ENCODE measurements at places on chromosomes 3 and 15.

DNA sequence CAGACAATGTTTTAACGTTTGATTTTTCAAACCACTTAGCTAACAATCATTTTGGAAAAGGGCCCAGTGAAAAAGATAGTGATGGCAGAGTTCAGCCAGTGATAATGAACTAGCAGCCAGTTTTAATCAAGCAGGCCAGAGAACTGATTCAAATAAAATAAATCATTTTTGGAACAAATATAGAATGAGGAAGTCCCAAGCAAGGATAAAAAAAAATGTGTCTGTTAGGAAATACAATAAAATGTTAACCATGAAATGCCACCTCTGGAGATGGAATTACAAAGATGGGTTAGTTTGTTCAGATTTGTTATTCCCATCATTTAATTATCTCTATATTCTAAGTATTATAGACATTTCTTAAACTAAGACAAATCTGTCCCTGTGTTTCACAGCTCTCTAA lies 1.1 kb downstream of the HERC1 start:
- no peak for DNase-seq

GRCh38 chr15:40274350-40275274 lies 8.3 kb downstream of the ANKRD63 start:
- no peak for DNase-seq

- DNase-seq: no peak
These were observed 229.7 kb downstream of the SHOX2 start for GRCh38 chr3:157876556-157876955.

- no peak for DNase-seq
These were observed 83.8 kb downstream of the MAP4 start for GRCh38 chr3:47932421-47932820.

GRCh38 chr3:129827765-129828164 lies 65.7 kb downstream of the TMCC1 start:
- DNase-seq: no peak

DNA sequence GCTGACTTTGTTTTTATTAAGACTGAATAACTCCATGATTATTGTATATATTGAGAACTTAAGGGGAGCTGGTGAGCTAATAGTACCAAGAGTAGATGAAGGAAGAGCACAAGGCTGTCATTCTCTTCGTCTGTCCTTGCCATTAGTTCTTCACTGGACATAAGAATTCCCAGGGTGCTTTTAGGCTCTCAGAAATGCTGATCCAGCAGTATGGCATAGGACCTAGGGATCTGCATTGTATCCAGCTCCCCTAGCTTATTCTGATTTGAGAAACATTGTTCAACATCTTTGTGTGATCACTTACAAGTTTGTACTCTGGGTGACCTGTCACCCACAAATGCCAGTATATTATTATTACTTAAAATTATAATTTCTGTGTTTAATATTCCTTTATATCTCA lies 47.6 kb downstream of the CEP63 start:
- no peak for DNase-seq

DNA sequence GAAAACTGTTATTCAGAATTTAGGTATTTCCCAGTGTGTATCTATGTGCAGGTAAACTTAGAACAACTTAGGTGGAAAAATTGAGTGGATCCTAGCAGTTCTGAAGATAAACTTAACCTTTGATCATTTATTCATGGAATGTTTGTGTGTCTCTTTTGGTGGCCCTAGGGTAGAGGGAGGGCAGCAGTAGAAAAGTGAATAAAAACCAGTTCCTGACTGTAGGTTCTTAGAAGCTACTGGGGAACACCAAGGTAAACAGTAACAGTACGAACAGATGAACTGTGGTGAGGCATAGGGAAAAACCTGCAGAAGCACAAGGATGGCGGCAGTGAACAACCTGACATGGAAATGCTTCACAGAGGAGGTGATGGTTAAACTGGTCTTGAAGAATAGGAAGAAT lies 2.5 kb downstream of the SNRK start:
- DNase-seq: no peak

GRCh38 chr3:53643757-53644156 lies 149.3 kb downstream of the CACNA1D start:
- no peak for DNase-seq

GRCh38 chr15:39931615-39932014 lies 2.3 kb upstream of the EIF2AK4 start:
- no peak for DNase-seq

DNA sequence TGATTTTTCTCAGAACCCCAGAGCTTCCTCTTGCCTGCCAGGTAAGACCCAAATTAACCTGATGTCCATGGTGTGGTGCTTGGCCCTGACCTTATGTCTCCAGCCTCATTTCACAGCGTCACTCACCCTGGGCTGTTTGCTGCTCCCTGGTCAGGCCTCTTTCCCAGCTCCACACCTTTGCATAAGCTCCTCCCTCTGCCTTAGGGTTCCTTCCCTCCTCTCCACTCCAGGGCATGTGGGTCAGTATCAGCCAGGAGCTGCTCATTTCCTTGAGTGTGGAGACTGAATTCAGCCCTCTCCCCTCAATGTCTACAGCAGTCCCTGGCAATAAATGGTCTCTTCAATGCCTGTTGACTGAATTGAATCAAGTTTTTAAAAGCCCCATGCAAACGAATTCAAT lies 75.6 kb upstream of the ANKRD34C start:
- no peak for DNase-seq

GRCh38 chr15:41301587-41301986 lies 30.8 kb downstream of the OIP5 start:
- no peak for DNase-seq

DNA sequence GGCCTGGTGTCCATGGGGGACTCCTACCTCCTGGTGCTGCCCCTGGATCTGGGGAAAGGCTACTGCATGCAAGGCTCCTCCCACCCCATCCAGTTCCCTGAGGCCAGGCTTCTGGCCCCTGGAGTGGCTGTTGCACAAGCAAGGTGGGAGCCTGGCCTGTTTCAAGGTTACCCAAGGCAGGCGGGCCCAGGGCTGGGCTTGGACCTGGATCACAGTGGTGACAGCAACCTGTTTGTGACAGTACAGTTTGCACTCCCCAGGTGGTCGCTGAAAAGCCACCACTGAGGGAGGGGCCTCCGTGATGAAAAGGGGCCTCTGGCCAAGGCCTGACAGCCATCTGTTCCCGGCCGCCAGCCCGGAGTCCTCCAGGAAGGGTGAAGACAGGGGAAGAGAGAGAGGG lies 14.4 kb upstream of the KY start:
- DNase-seq: no peak

- DNase-seq: no peak
These were observed 18.5 kb downstream of the SEC11A start for GRCh38 chr15:84697236-84697990.

DNA sequence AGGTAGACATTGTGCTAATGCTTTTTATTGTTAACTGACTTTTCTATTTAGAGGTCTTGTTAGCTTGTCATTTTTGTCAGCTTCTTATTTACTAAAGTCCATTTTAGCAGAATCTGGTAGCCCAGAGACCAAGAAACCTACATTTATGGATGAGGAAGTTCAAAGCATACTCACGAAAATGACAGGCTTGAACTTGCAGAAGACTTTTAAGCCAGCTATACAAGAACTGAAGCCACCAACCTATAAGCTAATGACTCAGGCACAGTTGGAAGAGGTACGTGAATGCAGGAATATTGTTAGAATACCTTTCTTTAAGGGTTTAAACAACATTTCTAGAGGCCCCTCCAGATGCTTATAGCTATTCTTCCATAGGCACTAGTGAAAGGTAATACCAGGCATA lies 3.0 kb downstream of the MRPS22 start:
- no peak for DNase-seq

DNA sequence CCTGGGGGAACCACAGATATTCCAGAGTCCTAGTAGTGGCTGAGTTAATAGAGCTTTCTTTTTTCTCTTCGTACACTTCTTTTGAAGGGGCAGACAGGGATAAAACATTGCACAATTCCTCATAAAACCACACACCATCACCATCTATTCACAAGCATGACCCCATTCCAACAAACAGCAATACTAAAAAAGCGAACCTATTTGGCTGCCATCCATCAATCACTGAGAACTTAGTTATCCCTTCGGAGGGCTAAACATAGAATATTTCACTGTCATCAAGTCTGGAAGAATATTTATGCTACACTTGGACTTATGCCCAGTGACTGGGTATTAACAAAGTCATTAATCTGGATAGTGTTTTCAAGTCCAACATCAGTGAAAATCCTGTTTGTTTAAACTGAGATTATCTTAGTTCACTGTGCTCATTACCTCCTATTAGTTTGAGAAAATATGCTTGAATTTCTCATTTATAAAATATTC lies 80.3 kb upstream of the PRTG start:
- DNase-seq: peak; percentile 35

DNA sequence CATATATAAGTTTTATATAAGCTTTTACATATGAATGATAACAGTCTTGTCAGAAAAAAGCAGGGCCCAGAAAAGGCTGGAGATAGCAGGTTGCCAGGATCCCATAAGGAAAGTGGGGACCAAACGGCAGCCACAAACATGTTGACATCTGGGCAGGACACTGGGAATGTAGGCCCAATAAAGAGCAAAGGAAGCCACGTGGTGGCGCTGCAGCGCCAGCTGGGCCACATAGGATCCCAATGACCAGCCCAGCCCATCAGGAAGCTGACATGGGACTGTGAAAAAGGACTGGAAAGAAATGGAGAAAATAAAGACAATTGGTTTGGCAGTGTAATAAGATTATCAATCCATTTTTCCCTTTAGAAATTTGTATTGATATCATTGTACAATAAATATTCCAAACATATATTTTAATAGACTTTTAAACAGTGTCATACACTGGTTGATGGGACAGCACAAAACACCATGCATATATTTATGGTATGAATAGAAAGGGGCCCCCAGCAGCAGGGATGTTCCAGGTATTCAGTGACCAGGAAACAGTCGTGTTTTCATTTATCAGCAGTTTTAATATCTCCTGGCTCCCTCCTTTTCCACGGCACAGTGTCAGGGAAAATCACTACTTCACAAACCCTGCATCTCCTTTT lies 89.0 kb upstream of the STRIT1 start:
- DNase-seq: peak; percentile 55

- DNase-seq: peak; percentile 88
These were observed 10.5 kb downstream of the GNAI2 start for GRCh38 chr3:50246517-50246954.

DNA sequence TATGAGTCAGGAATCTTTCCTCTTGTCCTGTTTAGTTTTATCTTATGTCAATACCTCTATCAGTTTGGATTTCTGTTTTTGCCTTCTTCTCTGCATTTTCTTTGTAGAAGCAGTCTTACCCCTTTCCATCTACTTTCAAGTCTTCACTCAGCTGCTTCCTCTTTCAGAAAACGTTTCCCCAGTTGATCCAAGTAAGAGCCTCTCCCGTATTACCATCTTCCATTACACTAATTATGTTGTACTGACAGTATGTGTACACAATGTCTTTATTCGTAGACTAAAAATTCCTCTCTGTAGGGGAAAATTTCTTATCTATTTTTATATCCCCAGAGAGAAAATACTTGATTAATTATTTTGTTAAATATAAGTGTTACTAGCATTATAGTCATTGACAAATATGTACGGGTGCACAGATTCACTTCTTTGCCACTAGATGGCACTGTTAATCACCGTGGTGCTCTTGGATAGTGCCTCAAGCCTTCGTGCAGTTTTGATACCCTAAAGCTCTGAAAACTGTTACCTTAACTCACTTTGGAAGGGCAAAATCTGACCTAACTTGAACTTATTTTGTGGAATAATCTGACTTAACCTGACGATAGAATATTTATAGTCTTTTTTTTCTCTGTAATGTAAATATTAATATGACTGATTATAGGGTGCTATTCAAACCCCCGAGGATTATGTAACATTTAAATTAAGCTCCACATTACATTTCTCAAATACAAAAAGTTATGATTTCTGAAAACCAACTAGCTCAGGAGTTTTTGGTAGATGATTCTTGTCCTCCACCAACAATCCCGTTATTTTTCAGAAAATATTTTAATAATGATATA lies 74.2 kb upstream of the POU1F1 start:
- DNase-seq: peak; percentile 15

DNA sequence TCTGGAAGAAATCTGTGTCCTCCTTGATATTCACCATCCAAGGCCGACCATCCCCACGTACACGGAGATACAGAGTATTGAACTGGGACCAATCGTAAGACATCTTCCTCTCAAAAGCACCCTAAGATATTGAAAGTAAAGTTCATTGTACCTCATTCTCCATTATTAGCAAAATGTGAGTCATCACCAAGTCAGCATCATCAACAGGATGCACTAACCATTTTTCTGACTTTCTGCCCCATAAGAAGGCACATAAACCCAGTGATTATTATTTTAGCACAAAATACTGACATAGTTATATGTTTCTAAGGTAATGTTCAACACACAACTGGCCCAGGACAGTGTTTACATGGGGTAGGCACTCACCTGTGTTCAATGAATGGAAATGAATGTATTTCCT lies 7.4 kb downstream of the NDUFAF1 start:
- no peak for DNase-seq

DNA sequence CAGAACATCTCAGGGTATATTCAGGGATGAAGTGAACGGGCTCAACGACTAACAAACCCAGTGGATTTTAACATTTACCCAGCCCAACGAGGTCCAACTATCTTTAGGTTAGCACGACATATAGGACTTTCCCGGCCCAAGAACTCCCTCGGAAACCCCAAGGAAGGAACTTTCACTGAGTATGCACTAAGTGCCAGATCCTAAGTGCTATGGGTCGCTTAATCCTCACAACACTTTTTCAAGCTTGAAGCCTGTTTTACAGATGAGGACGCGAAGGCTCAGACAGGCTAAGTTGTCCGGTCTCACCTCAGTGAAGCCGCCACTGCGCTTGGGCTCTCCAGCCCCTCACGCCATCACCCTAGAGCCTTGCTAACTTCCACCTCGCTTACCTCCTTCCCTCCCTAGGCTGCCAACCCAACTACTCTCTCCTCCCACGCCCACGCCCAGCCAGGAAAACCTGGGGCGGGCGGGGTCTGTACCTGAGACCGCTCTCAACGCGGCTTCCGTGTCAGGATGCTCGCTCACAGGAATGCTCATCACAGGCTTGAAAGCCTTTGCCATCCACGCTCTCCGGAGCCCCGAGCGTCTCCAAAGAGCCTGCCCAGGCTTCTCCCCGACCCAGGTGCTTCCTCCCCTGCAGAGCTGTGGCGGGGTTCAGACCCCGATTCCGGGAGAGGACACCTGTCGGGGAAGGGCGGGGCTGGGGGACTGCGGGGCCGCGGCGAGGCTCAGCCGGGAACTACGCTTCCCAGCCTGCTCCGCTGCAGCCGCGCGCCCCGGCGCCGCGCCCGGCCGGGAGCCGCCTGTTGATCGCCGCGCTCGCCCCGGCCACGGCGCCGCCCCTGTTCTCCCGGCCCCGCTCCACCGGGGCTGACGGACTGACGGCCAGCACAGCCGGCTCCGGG lies at the start of gene TMOD2:
TSS of gene TMOD2 (plus strand) at position 806 of the 905 bp plus-strand sequence. CDS start 14,845 bp downstream, outside the sequence.
- DNase-seq: no peak

All from GM04504 (cell line).